ENCODE measurements at places on chromosomes 12 and 14. TPM values are rescaled to one million over a fixed set of nuclear protein-coding genes. Genes with fewer than 3 reads are reported as not detected.

Gene TAS2R9
- not detected for total RNA-seq

Gene DAO
- total RNA-seq: not detected

Gene FAM177A1
- 103 TPM for total RNA-seq

Gene PRR4
- total RNA-seq: 1.9 TPM

Gene COX8C
- not detected for total RNA-seq

Gene PPP1R1A
- 0.20 TPM for total RNA-seq

Gene RAD9B
- total RNA-seq: 0.13 TPM

Gene CLEC6A
- not detected for total RNA-seq

Gene TRAF3
- total RNA-seq: 24.5 TPM

Gene SDR9C7
- total RNA-seq: not detected

Gene GPR137C
- total RNA-seq: 0.11 TPM

Gene ARHGAP9
- 0.99 TPM for total RNA-seq

Gene MYF5
- total RNA-seq: not detected

Gene HCAR3
- not detected for total RNA-seq

Gene NTF3
- total RNA-seq: not detected

Gene EIF2S3B
- 0.45 TPM for total RNA-seq

Gene FSCB
- not detected for total RNA-seq

Gene RAB15
- total RNA-seq: 21.6 TPM

Gene USP44
- total RNA-seq: 0.34 TPM

Gene YEATS4
- 33.4 TPM for total RNA-seq

Gene MMP19
- total RNA-seq: 0.24 TPM

Gene RFLNA
- total RNA-seq: not detected

Gene AVPR1A
- total RNA-seq: 0.14 TPM

Gene DPY19L2
- 1.3 TPM for total RNA-seq

Gene GPRC5D
- total RNA-seq: not detected

Gene KRT83
- 4.2 TPM for total RNA-seq

All from A549 treated with ZK216348 at 1 μM for 4 hours (cell line).